ENCODE measurements at places on chromosomes 5 and 9.

- no peak for DNase-seq
These were observed 49.0 kb upstream of the TENT2 start for GRCh38 chr5:79563247-79563590.

GRCh38 chr5:124663101-124663506 lies 83.3 kb downstream of the ZNF608 start:
- no peak for DNase-seq

- DNase-seq, result no peak
These were observed 402.9 kb downstream of the RAB3C start for GRCh38 chr5:58985759-58986158.

DNA sequence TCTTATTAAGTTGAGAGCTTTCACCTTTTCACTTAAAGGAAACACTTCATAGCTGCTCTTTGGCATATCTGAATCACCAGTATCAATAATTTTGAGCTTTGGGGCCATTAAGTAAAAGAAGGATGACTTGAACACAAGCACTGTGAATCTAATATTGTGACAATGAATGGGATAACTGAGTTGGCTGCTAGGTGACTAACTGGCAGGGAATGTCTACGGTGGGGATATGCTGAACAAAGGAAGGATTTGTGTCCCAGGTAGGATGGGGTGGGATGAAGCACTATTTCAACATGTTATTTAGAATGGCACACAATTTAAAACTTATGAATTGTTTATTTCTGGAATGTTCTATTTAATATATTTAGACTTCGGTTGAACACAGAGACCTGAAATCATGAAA lies 123.6 kb downstream of the TEX10 start:
- no peak for DNase-seq

DNA sequence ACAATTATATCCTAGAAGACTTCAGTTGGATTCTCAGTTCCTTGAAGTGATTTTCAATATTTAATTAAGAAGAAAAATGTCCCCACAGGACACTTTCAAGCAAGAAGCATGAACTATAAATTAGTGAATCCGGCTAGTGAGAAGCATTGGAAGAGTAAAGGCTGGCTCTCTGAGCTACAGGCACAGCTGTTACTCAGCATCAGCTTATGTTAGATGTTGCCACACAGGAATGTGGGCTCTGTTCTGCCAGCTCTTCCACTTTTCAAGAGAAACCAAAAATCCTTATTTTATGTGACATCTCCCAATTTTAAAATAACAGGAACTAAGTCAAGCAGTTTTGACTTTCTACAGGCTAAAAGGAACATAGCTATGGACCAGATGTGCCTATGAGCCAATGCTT lies 14.9 kb downstream of the ZNF474 start:
- no peak for DNase-seq

DNA sequence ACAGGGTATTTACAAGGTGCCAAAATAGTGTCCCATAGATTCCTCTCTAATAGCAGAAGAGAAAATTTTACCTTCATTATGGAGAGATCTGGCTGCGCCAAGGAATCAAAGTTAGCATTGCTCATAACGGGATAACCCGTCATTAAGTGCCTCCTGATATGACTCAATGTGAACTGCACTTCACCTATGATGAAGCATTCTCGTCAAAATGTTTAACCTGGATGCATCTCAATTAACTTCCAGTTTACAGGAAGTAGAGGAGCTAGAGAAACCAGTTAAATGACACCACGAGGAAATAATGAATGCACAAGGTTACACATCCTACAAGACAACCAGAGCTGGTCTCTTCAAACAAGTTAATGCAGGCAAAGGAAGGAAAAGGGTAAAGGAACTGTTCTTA lies 17.2 kb downstream of the FBXW11 start:
- DNase-seq, result no peak

- DNase-seq, result no peak
These were observed 53.7 kb downstream of the TLE1 start for GRCh38 chr9:81635521-81636254.

- no peak for DNase-seq
These were observed 27.8 kb downstream of the TNFSF15 start for GRCh38 chr9:114777821-114778609.

DNA sequence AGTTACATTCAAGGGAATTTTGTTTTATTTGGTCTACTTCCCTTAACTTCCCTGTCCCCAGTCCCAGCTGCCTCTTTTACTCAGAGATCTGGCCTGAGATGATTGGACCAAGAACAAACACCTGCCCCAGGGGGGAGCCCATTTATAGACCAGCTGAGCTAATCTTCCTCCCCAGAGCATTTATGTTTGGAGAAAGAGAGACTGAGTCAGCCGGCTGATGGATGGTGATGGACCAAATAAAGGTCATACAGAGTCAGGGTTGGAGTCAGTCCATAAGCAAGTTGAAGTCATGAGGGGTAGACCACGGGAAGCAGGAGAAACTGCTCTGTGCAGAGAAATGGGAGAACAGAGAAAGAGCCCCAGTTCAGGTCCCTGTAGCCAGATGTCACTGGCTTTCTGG lies 77.7 kb downstream of the TMEM174 start:
- DNase-seq, result no peak

GRCh38 chr5:112329419-112330090 lies 89.5 kb downstream of the EPB41L4A start:
- DNase-seq, result no peak

DNA sequence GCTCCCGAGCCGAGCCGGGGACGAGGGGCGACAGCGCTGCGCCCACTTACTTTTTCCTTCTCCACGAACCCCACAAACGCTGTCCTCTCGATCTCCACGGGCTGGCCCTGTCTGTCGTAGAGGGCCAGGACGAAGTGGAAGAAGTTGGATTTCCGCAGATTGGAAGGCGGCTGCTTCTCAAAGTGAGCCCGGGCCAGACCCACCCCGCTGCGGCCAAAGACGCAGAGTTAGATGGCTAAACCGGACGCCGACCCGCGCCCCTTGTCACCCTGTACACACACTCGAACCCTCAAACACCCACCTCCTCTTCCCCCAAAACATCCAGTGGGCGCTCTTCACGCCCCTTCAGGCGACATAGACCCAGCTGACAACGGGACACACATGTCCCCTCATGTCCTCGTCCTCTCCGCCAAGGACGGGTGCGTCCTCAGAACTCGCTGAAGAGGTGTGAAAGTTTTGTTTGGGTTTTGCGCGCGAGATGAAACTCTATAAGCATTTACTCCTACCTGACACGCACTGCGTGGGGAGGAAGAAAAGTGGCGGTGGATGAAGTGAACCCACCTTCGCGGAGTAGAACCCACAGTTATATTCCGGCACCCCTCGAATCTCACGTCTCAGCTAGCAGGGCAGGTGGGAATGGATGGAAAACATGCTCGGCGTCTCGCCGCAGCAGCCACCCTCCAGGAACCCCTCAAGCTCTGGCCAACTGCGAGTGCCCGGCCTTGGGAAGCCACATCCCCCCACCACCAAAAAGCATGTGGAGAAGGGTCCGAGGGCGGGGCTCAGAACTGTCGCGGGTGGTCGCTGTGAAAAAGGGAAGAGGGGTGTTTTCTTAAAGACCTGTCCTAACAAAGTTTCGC lies 2.6 kb downstream of the EBF1 start:
- no peak for DNase-seq

DNA sequence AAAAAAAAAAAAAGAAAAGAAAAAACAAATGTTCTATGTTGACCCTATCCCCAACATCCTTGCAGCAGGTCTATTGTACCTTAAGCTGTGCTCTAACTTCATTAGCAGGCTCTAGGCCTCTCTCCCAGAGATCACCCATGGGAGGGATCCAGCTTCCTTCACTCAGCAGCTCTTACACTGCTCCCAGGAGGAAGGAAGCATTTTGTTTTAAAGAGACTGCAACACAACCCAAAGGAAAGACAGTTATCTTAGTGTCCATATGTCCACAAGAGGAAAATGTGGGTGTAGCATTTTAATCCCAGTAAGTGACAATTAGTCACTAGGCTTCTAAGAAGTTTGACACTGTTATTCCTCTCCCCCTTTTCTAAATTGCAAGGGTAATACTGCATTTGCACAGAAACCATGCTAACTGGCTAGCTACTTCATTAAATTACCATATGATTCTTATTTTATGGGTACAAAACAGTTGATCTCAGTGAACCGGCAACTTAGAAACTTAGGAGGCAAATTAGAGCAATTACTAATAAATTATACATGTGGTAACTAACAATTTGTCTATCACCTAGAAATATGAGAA lies 58.8 kb downstream of the MARCHF3 start:
- no peak for DNase-seq
